ENCODE measurements at places on chromosomes 13 and 19.

DNA sequence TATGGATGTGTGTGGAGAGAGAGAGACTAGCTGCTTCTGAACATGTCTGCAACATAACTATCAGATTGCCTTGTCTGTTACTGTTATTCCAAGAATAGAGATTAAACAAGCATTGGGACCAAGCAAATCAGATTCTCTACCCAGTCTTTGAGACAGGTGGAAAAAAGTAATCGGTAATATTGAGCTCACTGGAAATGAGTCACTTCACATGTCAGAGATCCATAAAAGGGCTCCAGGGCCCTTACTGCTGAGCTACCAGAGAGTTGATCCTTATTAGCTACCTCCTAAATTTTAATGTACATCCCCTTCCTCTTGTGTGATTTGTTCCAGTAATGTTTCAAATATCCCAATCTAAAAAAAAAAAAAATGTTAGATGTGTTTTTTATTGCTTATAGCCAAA is 2118.0 kb downstream of the PCDH9 start:
- DNase-seq = no peak

- DNase-seq = no peak
Observed at GRCh38 chr13:26831336-26831908, 70.8 kb upstream of the GPR12 start.

DNA sequence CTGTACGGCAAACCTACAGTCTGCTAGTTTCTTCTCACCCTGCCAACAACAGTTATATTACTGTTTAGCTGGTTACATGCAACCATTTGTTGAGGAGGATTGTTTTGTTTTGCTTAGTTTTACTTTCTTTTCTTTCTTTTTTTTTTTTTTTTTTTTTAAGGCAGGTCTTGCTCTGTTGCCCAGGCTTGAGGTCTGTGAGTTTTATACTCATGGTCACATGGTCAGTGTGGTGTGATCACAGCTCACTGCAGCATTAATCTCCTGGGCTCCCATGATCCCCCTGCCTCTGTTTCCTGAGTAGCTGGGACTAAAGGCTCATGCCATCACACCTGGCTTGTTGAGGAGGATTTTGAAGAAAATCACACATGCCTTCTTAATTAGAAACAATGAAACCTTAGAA is 505.6 kb downstream of the GPC5 start:
- DNase-seq = no peak

DNA sequence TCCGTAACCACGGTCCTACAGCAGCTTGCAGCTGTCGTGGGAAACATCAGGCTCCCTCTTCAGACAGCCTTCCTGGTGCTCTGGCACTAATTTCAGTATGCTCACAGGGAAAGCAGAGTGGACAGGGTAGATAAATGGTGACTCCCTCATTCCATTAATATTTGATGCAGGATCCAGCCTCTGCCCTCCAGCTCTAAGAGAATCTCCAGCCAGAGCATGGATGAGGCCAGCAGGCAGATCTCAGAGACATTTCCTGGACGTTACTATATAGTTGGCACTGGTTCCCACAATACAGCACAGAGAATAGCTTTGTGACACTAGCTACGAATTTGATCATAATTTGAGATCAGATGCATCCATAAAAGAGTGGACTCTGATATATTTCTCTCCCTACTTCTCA is 341.4 kb downstream of the LIG4 start:
- no peak for DNase-seq

GRCh38 chr19:55441319-55441691 is 1.8 kb downstream of the SHISA7 start:
- DNase-seq = no peak

DNA sequence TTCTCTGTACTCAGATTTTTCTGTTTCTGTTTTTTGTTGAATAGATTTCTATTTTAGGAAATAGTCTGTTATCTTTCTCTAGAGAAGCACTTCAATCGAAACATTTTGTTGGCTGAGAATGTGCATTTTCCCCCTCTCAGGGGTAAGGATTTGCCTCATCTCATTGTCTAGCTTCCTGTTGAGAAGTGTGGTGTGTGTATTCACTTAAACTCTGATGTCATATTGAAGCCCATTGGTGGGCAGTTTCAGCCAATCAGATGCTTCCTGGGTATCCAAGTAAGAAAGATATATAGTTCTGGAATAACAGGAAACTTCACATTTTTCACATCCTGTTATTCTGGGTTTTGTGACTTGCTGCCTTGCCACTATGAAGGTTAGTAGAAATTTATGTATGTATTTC is 87.6 kb downstream of the ARHGEF7 start:
- DNase-seq = no peak

DNA sequence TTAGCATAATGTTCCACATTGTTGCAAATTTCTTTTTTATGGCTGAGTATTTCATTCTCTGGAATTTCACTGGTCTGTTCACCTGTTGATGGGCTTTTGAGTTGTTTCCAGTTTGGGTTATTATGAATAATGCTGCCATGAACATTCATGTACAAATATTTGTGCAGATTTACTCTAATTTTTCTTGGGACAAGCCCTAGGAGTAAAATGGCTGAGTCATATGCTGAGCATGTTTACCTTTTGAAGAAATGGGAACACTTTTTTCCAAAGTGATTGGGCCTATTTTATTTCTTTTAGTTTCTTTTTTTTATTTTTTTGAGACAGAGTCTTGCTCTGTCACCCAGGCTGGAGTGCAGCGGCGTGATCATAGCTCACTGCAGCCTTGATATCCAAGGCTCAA is 4.7 kb upstream of the FBL start:
- DNase-seq = no peak

- DNase-seq = no peak
Observed at GRCh38 chr13:91313581-91313980, 33.9 kb upstream of the MIR17HG start.

DNA sequence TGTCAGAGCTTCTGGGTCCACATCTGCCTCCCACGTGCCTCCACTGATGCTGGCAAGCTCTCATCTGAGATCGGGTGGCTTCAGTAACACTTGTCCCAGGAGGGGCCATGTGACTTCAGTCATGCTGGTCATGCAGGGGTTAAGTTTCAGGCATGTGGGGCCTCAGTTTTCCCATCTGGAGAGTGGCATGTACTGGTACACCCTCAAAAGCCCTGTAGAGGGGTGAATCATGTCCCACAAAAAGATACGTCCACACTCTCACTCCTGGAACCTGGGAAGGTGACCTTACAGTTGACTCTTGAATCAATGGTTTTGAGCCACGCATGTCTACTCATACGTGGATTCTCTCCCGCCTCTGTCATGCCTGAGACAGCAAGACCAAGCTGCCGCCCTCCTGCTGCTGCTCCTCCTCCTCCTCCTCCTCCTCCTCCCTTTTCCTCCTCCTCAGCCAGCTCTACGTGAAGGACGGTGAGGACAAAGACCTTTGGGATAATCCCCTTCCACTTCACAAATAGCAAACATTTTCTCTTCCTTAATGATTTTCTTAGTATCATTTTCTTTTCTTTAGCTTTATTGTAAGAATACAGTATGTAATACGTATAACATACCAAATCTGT is 53.7 kb downstream of the COMP start:
- no peak for DNase-seq

DNA sequence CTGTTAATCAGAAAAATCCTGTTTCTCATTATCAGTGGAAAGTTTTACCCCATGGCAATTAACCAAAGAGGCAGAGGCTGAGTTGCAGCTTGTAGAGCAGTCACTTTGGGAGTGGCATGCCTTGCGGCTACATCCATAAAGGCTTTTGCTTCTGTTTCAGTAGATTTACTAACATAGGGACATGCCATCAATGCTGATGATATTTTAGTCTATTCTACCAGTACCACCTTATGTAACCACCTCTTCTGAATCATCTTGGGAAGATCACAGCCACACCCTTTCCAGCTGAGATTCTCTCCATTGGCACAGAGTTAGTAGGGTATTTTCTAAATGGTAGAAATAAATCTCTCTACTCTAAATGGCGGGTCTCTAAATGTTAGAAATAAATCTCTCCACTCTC is 37.5 kb downstream of the POSTN start:
- no peak for DNase-seq

DNA sequence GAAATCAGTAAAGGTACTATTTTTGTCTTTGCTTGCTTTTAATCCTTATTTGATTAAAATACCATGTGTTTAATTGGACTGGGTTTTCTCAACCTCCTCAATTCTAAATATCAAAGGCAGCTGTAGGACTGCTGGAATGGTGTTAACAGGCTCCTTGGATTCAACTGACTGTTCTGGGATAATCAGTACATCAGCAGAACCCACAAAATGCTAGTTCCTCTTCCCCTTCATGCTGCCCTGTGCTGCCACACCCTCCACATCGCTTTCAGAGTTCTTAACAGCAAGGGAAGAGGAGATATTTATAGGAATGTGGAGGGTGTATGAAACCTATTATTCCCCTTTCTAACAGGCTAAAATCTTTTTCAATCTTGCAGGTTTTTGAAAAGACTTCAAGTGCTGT is 82.4 kb downstream of the KCTD12 start:
- DNase-seq = no peak

- no peak for DNase-seq
Observed at GRCh38 chr19:1110809-1111640, 7.2 kb downstream of the GPX4 start.

DNA sequence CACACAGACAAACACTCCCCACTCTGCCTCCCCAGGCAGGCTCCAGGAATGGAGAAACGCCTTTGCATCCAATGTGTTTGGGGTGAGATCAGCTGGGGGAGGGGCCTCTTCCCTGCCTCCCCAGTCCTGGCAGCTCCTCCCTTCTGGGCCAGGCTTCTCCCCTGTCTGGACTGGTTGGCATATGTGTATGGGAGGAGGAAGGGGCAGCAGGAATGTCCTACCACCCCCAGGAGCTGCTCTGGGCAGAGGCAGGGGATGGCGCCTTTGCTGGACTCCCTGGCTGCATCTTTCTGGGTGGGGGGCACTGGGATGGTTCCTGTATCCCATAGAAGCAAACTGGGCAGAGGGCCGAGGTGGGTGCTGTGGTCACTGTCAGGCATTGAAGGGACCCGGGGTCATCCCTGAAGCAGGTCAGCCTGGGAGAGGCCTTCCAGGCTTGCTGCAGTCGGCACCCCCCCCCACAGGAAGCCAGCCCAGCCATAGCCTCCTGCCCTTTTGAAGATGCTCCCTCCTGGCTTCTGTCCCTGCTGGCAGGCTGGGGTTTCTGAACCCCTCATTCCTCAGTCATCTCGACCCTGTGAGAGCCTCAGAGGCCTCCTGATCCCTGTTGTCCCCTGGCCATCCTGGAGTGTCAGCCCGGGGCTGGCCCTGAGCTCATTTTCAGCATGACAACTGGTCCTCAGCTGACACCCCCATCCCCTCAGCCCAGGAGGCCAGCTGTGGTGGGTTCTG is 21.2 kb upstream of the SLC7A10 start:
- no peak for DNase-seq

- DNase-seq = no peak
Observed at GRCh38 chr19:5053661-5054060, 84.7 kb downstream of the KDM4B start.

GRCh38 chr19:22602631-22603272 is 31.4 kb upstream of the ZNF492 start:
- DNase-seq = no peak

- DNase-seq = no peak
Observed at GRCh38 chr19:29724102-29724641, 9.1 kb upstream of the C19orf12 start.

DNA sequence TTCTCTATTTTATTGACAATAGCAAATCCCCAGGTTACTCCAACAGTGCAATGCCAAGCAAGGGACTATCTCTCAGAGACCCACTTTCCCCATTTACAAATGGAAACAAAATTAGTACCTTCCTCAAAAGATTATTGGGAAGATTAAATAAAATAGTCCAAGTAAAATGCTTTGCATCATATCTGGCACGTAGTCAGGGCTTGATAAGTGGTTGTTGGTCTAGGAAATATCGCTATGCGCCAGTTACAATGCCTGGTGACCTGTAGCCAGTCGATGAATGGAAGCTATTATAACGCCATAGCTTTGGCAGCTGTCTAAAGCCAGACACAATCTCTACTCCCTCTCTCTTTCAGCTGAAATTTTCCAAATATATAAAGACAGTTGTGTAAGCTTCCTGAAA is 220.3 kb downstream of the RAP2A start:
- no peak for DNase-seq

GRCh38 chr13:71869274-71869673 is 2.3 kb upstream of the DACH1 start:
- no peak for DNase-seq

- no peak for DNase-seq
Observed at GRCh38 chr19:21256722-21257121, 72.5 kb downstream of the ZNF708 start.

DNA sequence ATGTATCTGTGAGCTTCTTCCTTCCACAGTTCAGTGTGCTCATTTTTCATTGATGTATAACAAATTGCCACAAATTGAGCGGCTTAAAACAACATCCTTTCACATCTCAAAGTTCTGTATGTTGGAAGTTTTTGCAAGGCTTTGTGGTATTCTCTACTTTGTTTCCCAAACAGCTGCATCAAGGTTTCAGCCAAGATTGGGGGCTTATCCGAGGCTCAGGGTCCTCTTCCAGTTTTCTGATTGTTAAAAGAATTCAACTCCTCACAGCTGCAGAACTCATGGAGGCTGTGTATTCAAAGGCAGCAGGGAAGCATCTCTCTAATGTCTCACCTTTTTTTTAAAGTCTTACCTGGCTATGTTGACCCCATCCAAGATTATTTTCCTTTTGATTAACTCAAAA is 1369.8 kb downstream of the PCDH9 start:
- no peak for DNase-seq

GRCh38 chr19:2759362-2759761 is 19.5 kb upstream of the SLC39A3 start:
- no peak for DNase-seq

DNA sequence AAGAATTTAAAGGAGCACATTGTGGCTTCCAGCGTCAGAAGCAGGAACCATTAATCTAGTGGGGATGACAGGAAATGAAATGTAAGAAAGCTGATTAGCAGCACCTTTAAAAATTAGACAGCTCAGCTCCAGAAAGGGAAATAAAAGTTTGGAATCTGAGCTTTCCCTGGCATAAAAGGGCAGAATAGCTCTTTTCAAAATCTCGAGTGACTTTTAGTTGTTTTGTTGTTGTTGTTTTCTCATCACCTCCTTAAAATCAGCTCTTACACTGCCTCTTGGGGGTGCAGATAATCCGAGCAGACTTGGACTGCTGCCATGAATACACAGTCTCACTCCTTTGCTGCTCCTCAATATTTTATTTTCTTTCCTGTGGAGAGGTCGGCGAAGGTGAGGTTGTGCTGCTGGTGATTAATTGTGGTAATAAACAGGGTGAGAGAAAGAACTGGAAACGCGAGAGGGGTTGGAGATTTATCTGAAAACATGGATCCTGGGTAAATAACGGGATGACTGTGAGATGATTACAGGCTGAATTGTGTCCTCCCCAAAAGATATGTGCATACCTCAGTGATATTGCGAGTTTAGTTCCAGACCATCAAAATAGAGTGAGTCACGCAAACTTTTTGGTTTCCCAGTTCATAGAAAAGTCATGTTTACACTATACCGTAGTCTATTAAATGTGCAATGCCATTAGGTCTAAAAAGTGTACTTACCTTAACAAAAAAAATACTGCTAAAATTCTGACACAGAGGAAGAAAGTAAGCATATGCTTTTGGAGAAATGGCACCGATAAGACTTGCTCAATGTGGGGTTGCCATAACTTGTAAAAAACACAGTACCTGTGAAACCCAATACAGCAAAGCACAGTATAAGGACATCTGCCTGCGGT is 787.7 kb downstream of the UQCRFS1 start:
- no peak for DNase-seq

- DNase-seq = no peak
Observed at GRCh38 chr19:41441321-41441945, 1.5 kb upstream of the ERICH4 start.

GRCh38 chr19:46945694-46946489 is 73.7 kb upstream of the NPAS1 start:
- DNase-seq = no peak

Data from activated T-helper 1 cell treated with Interleukin-2 at 50 U/mL for 16 hours (primary cell).